ENCODE measurements at places on chromosomes 2 and 18. TPM values are rescaled to one million over a fixed set of nuclear protein-coding genes. Genes with fewer than 3 reads are reported as not detected.

Gene KIF1A
- not detected for total RNA-seq

Gene GALNT14
- 12.4 TPM for total RNA-seq

Gene CD8B2
- not detected for total RNA-seq

Gene EPB41L3
- 0.53 TPM for total RNA-seq

Gene STARD6
- not detected for total RNA-seq

Gene SOX11
- total RNA-seq, result not detected

Gene DCDC2C
- total RNA-seq, result not detected

Gene LIMS3
- not detected for total RNA-seq

Gene ASB18
- 0.38 TPM for total RNA-seq

Gene PARD3B
- 1.6 TPM for total RNA-seq

Gene KIAA2012
- total RNA-seq, result not detected

Gene EHD3
- 1.6 TPM for total RNA-seq

Gene CTNNA2
- not detected for total RNA-seq

Gene C1GALT1C1L
- total RNA-seq, result not detected

Gene IL37
- total RNA-seq, result not detected

Gene AGXT
- not detected for total RNA-seq

Gene SERPINB12
- 1.4 TPM for total RNA-seq

Gene LRRTM4
- not detected for total RNA-seq

DNA sequence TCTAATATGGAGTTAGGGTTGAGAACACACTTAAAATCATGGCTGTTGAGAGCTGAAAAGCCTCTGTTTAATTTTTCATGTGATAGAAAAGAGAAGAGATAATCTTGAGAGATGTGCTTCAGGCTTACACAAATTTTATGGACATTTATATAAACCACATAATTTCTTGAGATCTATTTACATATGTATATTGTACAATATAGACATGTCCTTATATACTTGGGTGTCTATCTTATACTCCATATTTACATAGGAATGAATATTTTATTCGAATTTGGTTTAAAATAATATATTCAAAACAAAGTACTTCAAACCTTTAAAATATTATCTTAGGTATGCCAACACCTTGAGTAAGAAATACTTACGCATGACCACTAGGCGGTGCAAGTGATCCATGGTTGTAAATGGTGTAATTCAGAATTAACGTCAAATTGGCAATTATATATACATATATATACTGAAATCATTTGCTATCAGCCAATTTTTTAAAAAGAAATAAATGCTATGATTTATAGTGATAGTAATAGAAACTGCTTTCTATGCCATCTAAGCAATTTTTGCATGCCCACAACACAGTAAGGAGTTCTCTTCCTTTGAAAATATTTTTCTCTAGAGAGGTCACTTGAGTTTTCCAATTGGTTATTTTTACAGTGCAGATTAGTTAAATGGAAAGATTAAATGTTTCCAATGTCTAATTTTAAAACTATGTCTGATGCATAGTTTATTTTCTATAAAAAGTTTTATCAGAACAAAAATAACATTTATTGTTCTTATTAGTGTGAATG lies 37.6 kb upstream of the SPAG16 start:
- DNase-seq, result peak; percentile 55

GRCh38 chr2:227782804-227783203 lies 30.8 kb upstream of the CCL20 start:
- no peak for DNase-seq

- peak; percentile 13 for DNase-seq
Observed at GRCh38 chr2:18085593-18085992, 207.1 kb downstream of the KCNS3 start.

- DNase-seq, result no peak
Observed at GRCh38 chr2:151905963-151906632, 77.9 kb upstream of the ARL5A start.

DNA sequence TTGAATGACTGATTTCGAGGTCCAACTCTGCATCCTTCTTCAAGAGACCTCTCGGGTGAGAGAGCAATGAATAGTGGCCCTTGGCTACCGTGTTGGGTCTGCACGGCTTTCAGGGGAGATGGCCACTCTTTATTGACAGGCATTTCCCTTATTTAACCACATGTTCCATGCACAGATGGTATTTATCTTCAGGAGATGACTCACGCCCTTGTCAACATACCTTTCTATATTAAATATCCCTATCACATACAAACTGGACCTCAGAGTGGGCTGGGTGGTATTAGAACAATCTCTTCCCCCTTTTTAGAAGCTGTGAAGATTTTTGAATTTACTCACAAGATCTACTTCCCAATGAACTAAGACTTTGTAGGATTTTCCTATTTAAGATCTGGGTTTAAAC lies 109.6 kb upstream of the CDC42EP3 start:
- DNase-seq, result peak; percentile 80

DNA sequence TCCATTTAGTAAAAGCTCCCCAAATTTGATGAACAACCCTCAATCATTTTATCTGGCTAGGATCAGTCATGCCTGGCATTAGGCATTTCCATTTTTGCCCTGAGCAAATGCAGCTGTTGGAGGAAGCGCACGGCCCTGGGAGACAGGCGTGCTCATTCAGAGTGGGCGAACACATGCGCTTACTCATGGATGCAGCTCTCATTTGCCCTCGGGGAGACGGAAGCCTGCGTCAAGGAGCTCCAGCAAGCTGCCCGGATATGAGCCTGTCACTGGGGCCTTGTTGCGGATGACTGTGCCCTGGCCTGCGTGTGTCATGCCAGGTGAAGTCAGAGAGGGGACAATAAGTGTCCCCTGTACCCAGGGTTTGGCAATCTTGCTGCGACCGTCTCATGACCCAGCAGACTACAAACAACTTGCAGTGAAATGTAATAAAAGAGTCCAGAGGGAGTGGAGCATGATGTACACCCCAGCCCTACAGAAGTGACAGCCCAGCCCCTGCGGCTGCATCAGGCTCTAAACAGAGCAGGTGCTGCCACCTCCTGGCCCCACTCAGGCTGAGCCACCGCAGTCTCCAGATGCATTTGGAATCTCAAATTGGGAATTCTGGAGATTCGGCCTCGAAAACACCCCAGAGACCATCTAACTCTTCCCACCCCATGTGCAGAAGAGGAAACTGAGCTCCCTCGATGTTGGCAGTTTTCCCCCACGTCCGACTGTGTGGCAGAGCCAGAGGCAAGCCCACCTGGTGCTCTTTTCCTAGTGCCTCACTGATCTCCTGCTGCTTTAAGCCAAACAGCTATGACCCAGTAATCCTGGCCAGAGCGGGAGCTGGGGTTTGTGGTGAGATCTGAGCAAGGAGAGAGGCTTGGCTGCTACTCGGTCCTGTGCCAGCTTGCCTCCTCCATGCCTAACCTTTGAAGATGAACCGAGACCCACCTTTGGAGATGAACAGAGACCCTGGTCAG lies 105.0 kb upstream of the ALK start:
- DNase-seq, result peak; percentile 79

DNA sequence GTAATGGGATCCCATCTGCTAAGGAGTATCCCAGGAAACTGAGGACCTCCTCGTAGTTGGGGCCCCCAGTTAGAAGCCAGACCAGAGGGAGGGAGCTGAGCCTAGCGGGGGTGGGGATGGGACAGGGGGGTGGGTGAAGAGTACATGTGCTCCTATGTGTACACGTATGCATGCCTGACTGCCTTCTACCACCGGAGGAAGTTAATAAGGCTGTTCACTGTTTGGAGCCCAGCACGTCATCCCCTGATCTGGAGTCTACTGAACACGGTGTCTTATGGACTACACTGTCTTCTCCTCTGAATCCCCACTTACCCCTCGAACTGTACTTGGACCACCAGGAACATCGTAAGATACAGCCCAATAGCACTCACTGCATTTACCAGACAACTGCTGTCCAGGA lies 68.5 kb downstream of the SFXN5 start:
- no peak for DNase-seq

DNA sequence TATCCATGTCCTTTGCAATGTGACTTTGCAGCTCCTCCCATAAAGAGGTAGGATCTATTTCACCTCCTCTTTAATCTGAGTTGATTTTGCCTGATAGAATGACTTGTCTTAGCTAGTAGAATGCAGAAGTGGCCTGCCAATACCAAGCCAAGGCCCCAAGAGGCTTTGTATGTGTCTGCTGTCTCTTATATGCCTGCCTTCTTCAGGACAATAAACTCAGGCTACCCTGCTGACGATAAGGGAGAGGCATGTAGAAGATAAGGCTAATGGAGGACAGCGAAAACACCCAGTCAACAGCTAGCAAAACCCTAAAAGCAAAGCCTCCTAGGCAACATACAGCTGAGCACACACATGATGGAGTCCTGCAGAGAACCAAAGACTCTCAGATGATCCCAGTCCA lies 1.8 kb upstream of the ZC3H8 start:
- DNase-seq, result no peak

- peak; percentile 67 for DNase-seq
Observed at GRCh38 chr2:159010340-159010739, 41.9 kb downstream of the TANC1 start.

GRCh38 chr18:55047546-55047945 lies 88.3 kb upstream of the CCDC68 start:
- DNase-seq, result peak; percentile 10

DNA sequence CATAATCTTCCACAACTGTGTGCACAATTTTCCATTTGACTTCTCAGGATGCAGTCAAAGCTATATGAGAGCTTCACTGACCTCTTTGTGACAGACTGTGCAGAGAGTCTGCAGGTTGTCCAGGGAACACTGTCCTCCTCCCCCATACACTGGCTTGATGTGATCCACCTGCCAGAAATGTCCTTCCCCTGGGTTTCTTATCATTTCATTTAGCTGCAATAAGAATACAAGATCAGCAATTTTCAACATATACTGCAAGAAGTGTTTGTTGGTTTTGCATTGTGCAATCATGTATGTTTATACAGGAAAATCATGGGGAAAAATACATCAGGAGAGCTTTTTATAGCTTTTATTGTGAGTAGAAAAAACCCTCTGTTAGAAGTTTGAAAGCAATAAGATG lies 150.7 kb downstream of the RAB3GAP1 start:
- DNase-seq, result no peak

- DNase-seq, result no peak
Observed at GRCh38 chr2:43566461-43566729, 29.4 kb downstream of the THADA start.

GRCh38 chr2:10661846-10662245 lies 27.9 kb downstream of the NOL10 start:
- no peak for DNase-seq

DNA sequence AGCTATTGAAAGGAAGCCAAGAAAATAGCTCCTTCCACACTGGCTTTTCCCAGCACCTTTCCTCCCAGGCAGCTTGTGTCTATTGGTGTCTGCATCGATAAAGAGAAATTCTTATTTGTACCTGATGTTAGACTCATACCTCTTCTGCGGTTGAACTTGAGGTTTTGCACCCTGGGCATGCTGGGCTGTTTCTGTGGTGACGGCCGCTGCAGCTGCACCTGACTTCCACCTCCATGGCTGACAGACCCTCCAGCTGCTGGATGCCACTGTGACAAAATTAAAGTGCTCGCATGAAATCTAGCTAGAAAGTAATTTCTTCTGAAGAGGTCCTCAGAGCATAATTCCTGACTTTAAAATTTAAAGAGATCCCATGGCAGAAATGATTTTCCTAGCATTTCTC lies 6.6 kb downstream of the FECH start:
- no peak for DNase-seq

GRCh38 chr2:239307221-239307569 lies 93.6 kb downstream of the HDAC4 start:
- DNase-seq, result no peak

DNA sequence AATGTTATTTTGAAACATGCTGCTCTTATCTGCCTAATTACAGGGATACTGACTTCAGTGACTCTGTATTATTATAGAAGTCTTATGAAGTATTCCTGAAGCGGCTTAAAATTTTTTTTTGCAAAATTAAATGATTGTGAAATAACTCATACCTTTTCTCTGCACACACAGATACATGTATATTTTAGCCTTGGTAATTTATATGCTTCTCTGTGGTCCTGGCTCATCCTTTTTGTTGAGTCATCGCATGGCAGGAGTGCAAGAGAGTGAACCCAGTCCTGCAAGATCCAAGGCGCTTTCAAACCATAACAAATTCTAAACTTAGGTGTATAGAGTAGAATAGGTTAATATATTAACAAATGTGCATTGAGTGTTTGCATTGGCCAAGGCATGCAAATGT lies 8.6 kb downstream of the CCNT2 start:
- DNase-seq, result peak; percentile 57

DNA sequence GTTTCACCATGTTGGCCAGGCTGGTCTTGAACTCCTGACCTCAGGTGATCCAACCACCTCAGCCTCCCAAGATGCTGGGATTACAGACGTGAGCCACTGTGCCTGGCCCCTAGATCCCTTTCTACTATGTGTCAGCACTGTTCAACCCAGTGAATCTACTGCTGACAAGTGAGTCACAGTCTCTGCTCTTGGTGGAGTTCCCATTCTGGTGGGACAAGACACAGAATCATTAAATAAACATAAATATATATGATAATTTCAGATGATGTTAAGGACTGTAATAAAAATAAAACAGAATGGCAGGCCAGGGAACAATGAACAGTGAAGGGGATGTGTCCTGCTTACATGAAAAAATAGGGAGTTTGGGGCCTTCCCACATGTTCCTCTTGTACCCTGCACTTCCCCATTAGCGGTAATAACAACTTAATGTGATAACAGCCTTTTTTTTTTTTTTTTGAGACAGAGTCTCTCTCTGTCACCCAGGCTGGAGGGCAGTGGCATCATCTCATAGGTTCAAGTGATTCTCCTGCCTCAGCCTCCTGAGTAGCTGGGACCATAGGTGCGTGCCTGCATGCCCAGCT lies 112.2 kb downstream of the CPO start:
- peak; percentile 27 for DNase-seq

GRCh38 chr2:14907014-14907612 lies 274.6 kb downstream of the LRATD1 start:
- no peak for DNase-seq

DNA sequence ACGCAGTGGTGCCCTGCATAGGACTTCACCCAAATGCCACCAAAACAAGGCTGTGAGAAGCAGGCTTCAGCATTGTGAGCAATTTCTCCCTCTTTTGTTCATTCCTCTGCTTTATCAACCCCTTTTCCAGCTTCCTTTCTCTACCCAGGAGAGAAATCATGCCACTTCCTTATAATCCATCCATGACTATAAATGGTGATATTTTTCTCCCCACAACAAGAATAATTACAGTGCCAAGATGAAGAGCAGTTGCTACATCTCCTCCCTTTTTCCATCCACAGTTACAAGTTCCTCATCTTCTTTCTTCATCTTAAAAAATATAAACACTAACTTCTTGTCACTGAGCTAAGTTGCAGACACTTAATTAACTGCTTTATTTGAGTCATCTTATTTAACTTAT lies 167.2 kb downstream of the ANTXR1 start:
- no peak for DNase-seq

- DNase-seq, result peak; percentile 40
Observed at GRCh38 chr2:60025496-60025895, 528.0 kb downstream of the BCL11A start.

DNA sequence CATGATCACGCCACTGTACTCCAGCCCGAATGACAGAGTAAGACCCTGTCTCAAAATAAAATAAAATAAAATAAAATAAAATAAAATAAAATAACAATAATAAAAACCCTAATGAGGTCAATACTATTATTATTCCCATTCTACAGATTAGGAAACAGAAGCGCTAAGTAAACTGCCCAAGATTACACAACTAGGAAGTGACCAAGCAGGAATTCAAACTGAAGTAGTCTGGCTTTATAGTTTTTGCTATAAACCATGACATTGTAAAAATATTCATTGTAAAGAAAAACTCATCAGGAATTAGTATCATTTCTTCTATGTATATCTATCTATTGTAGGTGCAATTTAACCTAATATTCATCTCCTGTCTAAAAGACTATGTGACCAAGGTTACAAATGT lies 1.2 kb downstream of the PLEKHM3 start:
- no peak for DNase-seq

- DNase-seq, result peak; percentile 37
Observed at GRCh38 chr2:102520009-102520408, 47.0 kb downstream of the SLC9A4 start.

GRCh38 chr2:45909677-45910191 lies 258.3 kb downstream of the PRKCE start:
- peak; percentile 89 for DNase-seq

Data from bronchial epithelial cell (primary cell).